ENCODE measurements at places on chromosomes 7 and 10. TPM values are rescaled to one million over a fixed set of nuclear protein-coding genes. Genes with fewer than 3 reads are reported as not detected.

- DNase-seq, result no peak
These were observed at the start of gene PLXDC2 for GRCh38 chr10:19816411-19817230. TSS of gene PLXDC2 (plus strand) at chr10:19816432.

DNA sequence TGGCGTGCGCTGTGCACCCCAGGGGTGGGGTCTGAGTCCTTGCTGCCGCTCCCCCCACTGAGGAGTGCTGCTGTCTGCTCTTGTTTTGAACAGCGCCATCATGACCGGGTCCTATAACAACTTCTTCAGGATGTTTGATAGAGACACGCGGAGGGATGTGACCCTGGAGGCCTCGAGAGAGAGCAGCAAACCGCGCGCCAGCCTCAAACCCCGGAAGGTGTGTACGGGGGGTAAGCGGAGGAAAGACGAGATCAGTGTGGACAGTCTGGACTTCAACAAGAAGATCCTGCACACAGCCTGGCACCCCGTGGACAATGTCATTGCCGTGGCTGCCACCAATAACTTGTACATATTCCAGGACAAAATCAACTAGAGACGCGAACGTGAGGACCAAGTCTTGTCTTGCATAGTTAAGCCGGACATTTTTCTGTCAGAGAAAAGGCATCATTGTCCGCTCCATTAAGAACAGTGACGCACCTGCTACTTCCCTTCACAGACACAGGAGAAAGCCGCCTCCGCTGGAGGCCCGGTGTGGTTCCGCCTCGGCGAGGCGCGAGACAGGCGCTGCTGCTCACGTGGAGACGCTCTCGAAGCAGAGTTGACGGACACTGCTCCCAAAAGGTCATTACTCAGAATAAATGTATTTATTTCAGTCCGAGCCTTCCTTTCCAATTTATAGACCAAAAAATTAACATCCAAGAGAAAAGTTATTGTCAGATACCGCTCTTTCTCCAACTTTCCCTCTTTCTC lies 26.0 kb downstream of the BNIP3 start:
- no peak for DNase-seq

DNA sequence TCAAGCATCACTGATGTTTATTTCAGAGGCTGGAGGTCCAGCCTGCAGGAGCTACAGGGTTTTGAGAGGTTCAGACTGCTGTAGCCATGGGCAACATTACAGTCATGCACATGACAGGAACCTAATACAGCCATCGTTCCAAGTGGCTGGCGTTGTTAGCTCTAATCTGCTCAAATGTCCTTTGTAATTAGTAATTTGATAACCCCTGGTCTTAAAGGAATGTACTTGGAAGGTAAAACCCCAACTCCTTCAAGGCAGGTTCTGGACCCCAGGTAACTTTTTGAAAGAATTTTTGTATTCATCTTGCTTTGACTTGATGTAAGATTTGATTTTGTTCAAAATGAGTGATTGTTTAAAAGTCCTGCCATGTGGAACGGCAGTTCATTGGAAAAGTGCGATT lies 34.7 kb upstream of the FOXI2 start:
- no peak for DNase-seq

DNA sequence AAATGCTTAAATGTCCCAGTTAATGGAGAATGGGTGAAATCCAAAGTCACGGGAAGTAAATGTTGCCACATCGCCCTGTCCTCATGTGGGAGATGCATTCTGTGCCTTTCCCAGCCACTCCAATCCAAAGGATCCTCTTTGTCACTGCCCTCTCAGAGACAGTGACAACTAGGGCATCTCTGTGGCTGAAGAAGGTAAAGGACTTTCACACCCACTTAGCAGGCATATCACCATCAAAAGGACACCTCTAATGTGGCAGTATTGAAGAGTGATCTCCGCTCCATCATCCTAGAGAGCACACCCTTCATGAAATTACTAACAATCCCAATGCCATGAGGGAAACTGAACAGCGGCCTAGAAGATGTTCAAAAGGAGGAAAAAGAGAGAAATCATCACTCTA lies 13.6 kb downstream of the ATXN7L1 start:
- no peak for DNase-seq

GRCh38 chr7:115040495-115040894 lies 118.6 kb downstream of the MDFIC start:
- DNase-seq, result no peak

GRCh38 chr7:22140578-22140977 lies 194.9 kb upstream of the CDCA7L start:
- DNase-seq, result no peak

- no peak for DNase-seq
These were observed 57.2 kb downstream of the PROSER2 start for GRCh38 chr10:11880151-11881029.

DNA sequence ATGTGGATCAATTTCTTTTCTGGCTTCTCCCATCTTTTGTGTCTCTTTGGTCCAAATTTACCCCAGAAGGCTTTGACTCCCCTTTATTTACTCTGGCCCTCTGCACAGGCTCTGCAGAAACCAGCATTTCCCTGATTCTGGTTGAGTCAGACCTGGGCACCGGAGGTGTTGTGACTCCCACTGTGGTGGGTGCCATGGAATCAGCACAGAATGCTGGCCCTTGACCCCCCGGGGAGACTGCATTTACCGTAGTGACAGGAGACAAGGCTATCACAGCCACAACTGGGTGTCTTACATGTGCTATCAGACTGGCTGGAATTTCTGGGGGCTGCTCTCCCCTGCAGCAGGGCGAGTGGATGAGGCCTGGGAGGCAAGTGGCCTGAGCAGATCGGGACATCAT lies 37.6 kb downstream of the PLXDC2 start:
- no peak for DNase-seq

- DNase-seq, result no peak
These were observed 484.4 kb downstream of the SORCS1 start for GRCh38 chr10:106680061-106680460.

GRCh38 chr10:114720685-114721278 lies 62.7 kb upstream of the ABLIM1 start:
- no peak for DNase-seq

DNA sequence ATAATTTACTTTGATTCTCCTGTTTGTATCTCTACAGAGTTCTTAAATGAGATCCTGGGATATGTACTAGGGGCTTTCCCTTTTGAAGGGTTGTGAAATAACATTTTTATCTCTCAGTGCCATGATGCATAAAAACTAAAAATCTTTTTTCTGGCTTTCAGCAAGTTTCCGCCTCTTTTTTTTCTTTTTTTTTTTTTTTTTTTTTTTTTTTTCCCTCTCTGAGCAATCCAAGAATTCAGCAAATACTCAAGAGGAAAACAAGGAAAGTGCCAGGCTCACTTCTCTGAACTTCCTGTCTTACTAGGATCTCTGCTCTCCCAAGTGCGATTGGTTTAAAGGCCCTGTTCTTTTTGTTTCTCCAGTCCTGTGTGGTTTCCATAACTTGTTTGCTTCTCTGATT lies 79.9 kb downstream of the HYCC1 start:
- DNase-seq, result no peak

- no peak for DNase-seq
These were observed 91.4 kb downstream of the ZFAND4 start for GRCh38 chr10:45581216-45581549.

DNA sequence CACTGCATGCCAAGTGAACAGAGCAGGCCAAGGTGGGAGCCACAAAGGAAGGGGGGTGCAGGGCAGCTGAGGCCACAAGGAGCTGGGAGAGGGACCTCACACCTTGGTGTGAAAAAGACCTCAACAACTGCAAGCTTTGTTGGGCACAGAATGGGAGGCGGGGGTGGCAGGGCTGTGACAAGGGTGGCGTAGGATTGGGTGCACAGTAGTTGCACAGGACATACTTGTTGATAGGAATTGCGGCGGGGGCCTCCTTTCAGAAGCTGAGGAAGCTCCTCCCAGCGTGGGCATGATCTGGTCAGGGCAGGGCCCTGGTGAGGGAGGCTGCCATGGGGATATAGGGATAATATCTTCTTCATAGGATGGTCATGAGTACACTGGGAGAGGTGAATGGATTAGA lies 25.8 kb downstream of the POLL start:
- no peak for DNase-seq

PHYHIPL gene
- not detected for total RNA-seq

SCD gene
- total RNA-seq, result 258 TPM

PTF1A gene
- not detected for total RNA-seq
